ENCODE measurements at places on chromosomes 7 and 10.

- DNase-seq, result no peak
Observed at GRCh38 chr7:124908259-124908658, 21.4 kb downstream of the POT1 start.

- DNase-seq, result no peak
Observed at GRCh38 chr10:52541006-52541473, 227.0 kb downstream of the DKK1 start.

DNA sequence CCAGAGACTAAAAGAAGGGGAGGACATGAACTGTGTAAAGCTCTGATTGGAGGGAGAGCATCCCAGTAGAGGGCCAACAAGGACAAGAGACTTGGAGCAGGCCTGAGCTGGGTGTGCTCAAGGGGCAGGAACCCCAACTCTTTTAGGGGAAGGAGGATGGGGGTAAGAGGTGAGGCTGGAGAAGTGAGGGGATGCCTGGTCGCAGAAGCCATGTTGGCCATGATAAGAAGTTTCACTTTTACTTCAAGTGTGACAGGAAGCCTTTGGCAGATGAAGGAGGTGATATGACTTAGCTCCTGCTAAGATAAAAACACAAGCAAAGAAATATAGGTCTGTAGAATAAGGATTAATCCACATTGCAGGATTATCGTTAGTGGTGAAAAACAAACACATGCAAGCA, 208.3 kb downstream of the JAZF1 start:
- DNase-seq, result no peak

GRCh38 chr7:45657890-45658715, 83.9 kb downstream of the ADCY1 start:
- DNase-seq, result no peak

DNA sequence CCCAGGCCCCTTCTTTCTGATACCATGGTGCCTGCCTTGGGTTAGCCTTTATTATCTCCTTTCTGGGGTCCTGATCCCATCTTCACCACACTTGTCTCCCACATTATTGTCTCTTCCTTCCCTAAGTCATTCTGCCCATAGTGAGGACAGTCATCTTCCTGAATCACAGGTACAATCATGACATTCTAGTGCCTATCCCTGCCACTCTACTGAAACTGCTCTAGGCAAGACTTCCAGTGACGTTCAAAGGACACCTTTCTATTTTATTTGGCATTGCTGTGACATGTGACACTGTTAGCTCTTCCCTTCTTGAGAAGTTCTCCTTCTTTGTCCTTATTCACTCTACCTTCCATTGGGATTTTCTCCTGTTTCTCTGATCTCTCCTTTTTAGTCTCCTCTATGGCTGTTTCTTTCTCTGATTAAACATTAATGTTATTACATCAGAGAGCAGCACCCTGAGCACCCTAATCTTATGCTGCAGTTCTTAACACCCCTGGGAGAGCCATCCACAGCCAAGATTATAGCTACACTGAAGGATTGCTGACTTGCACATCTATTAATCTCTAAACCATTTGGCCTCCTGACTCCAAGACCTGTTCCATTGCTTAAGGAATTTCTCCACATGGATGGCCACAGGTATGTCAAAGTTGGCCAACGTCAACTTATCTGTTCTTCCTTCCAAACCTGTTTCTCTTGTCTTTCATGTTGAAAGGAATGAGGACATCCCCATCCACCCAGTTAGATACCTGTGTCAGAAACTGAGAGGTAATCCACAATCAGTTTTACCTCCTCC, 10.9 kb downstream of the MACC1 start:
- no peak for DNase-seq

DNA sequence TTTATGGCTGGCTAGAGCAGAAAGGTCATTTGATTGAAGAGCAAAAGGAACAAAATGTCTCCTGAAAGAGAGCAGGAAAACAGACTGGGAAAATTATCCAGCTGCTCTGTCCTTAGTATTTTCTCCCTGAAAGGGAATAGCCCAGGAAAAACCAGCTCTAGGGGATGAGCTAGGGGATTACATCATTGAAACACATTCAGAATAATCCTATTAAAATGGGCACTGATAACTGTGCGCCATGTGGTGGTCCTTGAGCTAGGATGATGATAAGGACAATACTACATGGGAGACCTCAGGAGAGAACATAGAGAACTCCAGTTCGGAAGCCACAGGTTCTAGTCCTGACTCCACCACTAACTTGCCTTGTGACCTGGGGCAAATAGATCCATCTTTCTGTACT, 873.8 kb downstream of the TYW1 start:
- DNase-seq, result no peak

DNA sequence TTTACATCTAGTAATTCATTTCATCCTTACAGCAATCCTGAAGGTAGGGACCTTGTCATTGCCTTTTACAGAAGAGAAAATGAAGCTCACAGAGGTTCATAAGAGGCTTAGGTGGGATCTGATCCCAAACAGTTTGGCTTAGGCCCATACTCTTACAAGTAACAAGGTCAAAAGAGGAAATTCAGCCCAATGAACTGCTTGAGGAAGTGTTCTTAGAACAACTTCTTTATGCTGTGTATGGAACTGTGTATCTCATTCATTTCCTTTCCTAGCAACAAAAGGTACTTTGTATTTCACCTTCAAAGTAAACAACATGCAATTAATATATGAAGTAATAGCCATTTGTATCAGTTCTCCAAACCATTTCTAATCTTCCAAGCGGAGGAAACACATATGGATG, 79.3 kb downstream of the AVL9 start:
- no peak for DNase-seq

DNA sequence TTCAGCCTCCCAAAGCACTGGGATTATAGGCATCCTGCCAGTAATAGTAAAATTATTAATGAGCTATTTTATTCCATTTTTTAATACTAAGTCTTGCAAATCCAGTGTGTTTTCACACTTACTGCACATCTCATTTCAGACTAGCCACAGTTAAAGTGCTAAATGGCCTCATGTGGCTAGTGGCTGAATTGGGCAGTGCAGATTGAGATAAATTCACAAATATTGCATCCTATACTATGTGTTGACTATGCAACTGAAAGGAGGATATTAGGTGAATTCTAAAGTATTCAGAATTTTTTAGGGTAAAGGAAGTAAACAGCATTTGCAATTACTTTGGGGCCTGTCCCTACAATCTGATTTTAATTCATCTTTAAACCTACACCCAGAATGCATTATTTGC, 10.2 kb downstream of the APBB1IP start:
- DNase-seq, result no peak

GRCh38 chr7:19776981-19777380, 3.6 kb upstream of the TMEM196 start:
- no peak for DNase-seq

DNA sequence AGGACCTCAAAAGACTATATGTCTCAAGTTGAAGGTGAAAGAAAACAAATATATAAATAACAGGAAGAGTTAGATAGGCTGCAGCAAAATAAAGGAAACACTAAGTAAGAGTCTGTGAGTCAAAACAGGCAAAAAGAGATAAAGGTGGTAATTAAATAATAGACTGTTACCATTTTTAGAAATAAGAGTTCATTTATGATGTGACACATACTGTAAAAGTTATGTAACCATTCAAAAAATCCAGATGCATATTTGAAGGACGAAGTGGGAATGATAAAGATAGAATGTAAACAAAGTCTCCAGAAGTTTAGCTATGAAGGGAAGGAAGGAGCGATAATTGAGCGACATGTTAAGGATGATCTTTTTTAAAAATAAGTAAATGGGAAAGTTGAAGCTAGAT, 50.5 kb downstream of the HECTD2 start:
- DNase-seq, result no peak

DNA sequence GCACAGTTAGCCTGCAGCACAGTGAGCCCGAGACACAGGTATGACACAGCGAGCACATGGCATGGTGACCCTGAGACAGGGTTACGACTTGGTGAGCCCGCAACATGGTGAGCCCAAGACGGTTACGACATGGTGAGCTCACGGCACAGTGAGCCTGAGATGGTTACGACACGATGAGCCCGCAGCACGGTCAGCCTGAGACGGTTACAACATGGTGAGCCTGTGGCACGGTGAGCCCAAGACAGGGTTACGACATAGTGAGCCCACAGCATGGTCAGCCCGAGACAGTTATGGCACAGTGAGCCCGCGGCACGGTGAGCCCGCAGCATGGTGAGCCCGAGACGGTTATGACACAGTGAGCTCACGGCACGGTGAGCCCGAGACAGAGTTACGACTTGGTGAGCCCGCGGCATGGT, 156.1 kb downstream of the MAD1L1 start:
- no peak for DNase-seq

DNA sequence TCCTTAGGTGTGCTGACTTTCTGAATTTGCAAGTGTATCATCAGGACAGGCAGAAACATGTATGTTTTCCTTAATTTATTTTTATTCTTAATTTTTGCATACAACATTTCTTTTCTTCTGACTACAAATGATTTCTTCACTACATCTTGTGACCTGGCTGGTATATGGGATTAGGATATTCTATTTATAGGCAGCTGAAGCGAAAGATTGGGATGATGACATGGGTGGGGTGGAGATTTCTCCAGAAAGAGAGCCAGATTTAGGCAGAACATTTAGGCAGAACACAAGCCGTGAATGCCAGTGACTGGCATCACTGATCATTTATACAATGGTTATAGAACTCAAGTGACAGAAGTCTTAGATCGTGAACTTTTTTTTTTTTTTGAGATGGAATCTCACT, 256.7 kb downstream of the KLF6 start:
- DNase-seq, result no peak

DNA sequence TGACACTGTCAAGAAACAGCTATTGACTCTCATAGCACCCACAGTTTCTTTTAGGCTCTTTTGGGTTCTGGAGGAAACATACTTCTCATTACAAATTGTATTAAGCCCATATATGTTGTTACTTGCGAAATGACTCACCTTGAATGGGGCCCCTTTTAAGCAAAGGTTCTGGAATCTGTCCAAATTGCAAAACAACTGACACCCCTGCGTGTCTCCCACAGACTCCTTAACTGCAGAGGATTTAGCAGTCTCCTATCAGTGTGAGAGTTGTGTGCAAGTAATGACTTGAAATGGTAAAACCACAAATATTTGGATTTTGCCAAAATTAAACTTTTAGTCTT, 192.3 kb downstream of the DNAJC1 start:
- DNase-seq, result no peak

DNA sequence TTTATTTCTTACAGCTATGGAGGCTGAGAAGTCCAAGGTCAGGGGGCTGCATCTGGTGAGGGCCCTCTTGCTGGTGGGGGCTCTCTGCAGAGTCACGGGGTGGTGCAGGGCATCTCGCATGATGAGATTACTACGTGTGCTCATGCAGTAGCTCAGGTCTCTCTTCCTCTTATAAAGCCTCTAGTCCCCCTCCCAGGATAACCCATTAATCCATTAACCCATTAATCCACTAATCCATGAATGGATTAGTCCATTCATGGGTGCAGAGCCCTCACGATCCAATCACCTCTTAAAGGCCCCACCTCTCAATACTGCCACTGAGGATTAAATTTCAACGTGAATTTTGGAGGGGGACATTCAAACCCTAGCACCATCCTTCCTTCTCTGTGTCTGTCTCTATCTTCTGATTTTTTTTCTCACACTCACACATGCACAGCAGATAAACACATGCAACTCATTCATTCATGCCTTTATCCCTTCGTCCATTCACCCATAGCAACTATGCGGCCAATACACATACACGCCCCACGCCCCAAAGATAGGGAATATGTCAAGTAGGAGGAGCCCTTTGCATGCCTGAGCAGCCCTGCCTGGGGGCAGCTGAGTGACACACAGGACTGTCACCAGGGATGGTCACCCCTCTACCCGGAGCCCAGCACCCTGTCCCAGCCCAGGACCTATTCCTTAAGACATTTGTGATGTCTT, 86.5 kb downstream of the C10orf105 start:
- no peak for DNase-seq

DNA sequence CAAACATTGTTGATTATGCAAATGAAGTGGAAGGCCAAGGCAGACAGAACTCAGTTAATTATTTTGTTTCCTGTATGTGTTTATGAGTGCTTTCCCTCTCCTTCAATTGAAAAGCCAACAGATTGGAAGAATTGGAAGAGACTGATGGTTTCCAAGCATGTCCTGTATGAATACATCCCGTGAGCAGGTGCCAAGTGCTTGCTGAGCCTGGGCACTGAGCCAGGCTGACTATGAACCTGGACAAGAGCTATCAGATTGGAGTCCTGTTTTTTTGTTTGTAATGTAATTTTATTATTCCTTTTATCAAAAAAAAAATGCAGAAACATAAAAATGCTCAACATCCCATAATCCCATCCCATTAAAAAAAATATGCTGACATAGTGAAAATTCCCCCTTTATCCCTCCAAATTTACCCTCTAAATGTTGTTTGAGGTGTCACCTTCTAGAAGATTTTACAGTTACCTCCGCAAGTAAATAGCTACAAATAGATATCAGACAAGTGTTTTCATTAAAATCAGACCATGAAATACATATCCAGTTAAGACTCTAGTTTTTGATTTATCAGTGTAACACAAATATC, 449.5 kb downstream of the GRID1 start:
- no peak for DNase-seq
